ENCODE measurements at places on chromosomes 4 and X. TPM values are rescaled to one million over a fixed set of nuclear protein-coding genes. Genes with fewer than 3 reads are reported as not detected.

TMPRSS11F gene
- total RNA-seq, result not detected

PASD1 gene
- total RNA-seq, result not detected

WWC2 gene
- total RNA-seq, result 99.6 TPM

RIPPLY1 gene
- not detected for total RNA-seq

ZFP42 gene
- not detected for total RNA-seq

USP17L22 gene
- total RNA-seq, result not detected

ASB5 gene
- total RNA-seq, result not detected

GRIA3 gene
- total RNA-seq, result 19.9 TPM

VEGFC gene
- 323 TPM for total RNA-seq

DNA sequence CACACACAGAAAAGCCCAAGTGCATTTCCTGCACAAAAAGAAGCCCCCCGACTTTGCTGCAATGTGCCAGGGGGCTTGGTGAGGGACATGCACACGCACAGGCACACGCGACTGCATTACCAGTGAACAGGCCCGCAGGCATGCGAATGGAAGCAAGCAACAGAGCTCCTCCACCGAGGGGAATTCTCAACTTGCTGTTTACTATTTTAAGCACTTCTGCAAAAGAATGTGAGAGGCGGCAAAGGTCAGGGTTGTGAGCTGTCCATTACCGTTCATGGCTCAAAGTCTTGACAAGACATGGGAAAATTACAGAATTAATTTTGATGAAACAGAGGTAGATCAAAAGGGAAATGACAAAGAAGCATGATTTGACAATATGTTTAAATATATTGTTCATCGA lies 342.5 kb upstream of the NOCT start:
- peaks cover 6% of the 10 kb centered on the region for H3K27me3 ChIP-seq
- no peak overlapping the region for H3K27ac ChIP-seq
- peaks cover 13% of the 10 kb centered on the region for H3K4me1 ChIP-seq
- H3K4me3 ChIP-seq, result no peak overlapping the region
- no peaks in the 10 kb centered on the region for H3K36me3 ChIP-seq

GRCh38 chr4:40448875-40449274 lies 113.7 kb downstream of the CHRNA9 start:
- H3K27me3 ChIP-seq, result no peaks in the 10 kb centered on the region
- peaks cover 17% of the 10 kb centered on the region for H3K4me1 ChIP-seq
- no peak overlapping the region for H3K27ac ChIP-seq
- DNase-seq, result no peak

GRCh38 chrX:152738560-152738959 lies 5.0 kb downstream of the MAGEA12 start:
- H3K27me3 ChIP-seq, result peaks cover 2% of the 10 kb centered on the region
- no peaks in the 10 kb centered on the region for H3K4me1 ChIP-seq
- no peak overlapping the region for H3K4me3 ChIP-seq
- H3K27ac ChIP-seq, result no peak overlapping the region

DNA sequence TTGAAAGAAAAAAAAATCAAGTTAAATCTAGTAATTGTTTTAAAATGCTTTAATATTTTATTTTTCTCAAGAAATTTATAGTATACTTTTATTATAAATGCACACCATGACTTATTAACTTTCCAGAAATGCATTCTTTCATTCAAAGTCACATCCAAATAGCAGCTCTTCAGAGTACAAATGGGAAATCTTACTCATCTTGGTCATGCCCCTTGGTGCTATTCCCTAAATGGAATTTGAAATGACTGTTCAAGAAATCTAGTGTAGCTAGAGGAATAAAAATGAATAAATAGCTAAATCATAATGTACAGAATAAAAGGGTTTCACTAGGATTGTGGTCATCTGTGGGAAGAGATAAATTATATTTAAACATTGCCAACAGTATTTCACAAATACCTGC lies 1139.7 kb downstream of the PCDH18 start:
- no peaks in the 10 kb centered on the region for H3K27me3 ChIP-seq
- no peak for DNase-seq
- H3K4me3 ChIP-seq, result no peak overlapping the region
- H3K36me3 ChIP-seq, result no peaks in the 10 kb centered on the region
- H3K27ac ChIP-seq, result no peak overlapping the region
- no peaks in the 10 kb centered on the region for H3K4me1 ChIP-seq

GRCh38 chr4:62324215-62324614 lies 1124.1 kb downstream of the ADGRL3 start:
- no peak overlapping the region for H3K4me3 ChIP-seq
- no peak overlapping the region for H3K27ac ChIP-seq
- no peaks in the 10 kb centered on the region for H3K4me1 ChIP-seq
- no peaks in the 10 kb centered on the region for H3K27me3 ChIP-seq

DNA sequence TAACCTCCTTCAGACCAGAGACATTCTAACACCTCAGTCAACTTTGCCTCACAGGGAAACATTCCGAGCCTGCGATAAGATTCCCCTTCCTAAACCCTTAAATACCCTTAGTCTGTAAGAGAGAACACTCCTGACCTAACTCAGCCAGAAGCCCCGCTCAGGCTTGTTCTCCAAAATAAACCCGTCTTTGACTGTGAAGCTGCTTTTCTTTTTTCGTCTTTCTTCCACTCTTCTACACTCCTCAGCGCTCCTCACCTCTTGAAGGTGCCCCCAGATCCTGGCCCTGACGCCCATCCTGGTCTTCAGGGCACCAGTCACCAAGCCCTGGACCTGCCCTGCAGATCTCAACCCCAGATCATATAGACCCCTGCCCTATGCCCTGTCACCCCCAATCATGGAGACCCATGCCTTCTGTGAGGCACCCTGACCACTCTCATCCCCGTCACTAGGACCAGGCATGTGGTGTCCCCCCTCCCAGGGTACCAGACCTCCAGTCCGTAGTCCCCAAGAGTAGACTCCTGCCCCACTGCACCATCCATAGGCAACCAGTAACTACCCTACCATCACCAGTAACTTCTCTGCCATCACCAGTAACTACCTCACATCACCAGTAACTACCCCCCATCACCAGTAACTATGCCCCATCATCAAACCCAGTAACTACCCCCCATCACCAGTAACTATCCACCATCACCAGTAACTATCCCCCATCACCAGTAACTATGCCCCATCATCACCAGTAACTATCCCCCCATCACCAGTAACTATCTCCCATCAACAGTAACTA lies 3.5 kb downstream of the ASMTL start:
- H3K27me3 ChIP-seq, result peaks cover 3% of the 10 kb centered on the region
- H3K36me3 ChIP-seq, result peaks cover 59% of the 10 kb centered on the region
- DNase-seq, result no peak
- H3K4me1 ChIP-seq, result no peaks in the 10 kb centered on the region

DNA sequence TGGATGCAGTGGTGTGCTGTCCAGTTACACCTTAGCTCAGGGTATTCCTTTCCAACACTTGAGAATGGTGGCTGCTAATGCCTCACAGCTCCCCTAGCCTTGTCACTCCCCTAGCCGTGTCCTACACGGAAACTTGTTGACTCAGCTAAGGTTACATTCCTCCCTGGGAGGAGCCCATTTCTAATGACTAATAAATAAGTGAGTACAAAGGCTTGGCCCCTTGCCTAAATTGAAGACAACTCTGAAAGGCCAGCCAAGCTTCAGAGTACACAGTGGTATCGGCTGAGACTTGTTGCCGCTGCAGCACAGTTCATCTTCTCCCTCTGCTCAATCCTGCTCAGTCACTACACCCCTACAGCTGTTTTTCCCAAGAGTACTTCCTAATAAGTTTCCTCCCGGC lies 21.2 kb upstream of the SLC25A31 start:
- H3K27ac ChIP-seq, result no peak overlapping the region
- H3K27me3 ChIP-seq, result no peaks in the 10 kb centered on the region
- peak overlapping the region; percentile 33 for H3K4me3 ChIP-seq
- H3K36me3 ChIP-seq, result no peaks in the 10 kb centered on the region
- H3K4me1 ChIP-seq, result peaks cover 18% of the 10 kb centered on the region

- DNase-seq, result no peak
- H3K27me3 ChIP-seq, result no peaks in the 10 kb centered on the region
- H3K4me1 ChIP-seq, result no peaks in the 10 kb centered on the region
- no peak overlapping the region for H3K27ac ChIP-seq
- H3K4me3 ChIP-seq, result no peak overlapping the region
Observed at GRCh38 chr4:54941994-54942552, 183.3 kb downstream of the KDR start.
